ENCODE measurements at places on chromosomes 1 and 21.

DNA sequence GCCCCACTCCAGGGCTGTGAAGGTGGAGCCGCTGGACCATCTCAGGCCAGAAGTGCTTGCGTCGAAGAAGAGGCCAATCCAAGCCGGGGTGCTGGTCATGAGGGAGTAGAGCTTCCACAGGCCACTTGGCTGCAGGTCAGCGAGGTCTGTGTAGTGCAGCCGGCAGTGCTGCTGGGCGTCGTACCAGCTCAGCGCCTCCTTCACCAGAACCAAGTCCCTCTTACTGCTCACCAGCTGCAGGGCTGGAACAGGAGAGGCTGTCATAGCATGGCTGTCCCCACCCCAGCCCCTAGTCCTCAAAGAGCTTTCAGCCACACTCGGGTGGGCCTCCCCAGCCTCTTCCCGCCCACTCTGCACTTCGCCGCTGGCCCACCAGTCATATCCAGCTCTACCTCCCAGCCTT is 2.2 kb downstream of the CLEC20A start:
- DNase-seq = no peak

DNA sequence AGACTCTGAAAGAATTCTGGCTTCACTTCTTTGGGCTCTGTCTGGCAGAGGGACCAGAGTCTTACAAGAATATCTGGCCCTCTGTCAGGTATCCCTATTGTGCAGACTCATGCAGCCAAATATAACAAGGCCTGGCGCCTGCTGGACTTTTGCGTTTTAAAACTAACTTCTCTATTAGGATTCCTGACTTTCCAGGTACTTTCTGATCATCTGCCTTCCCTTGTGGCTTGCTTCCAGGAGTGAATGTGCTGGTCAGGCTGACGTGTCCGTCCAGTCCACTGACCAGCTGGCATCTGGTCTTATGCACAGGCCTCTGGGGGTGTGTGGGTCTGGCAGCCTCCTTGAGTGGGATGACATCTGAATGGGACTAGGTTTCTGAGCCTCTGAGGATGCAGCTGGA is 8.6 kb upstream of the RAB29 start:
- no peak for DNase-seq

DNA sequence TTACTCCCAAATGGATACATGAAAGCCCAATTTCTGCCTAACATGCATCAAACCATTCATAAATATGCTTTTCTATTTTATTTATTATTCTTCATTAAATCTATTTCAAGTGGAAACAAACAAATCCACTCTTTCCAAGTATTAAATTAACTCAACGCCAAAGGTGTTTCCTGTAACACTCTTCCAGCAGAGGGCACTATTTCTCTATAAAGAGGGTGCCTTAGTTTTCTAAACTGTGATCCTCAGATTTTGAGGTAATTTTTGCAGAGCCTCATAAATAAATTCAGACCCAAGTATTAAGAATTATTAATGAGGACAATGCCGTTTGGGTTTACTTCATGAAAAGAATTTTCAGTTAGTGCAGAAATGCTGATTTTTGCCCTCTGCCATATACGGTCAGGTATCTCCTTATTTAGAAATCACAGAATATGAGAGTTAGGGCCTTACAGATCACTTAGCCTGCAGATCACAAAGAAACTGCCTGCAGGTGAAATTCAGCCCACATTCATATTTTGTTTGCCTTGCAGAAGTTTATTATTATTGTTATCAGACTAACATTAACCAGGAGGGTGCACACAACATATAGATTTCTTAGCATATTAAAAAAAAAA is 40.1 kb upstream of the MYSM1 start:
- DNase-seq = peak; percentile 26

- DNase-seq = no peak
Measured at GRCh38 chr1:103469801-103470200, 55.7 kb upstream of the RNPC3 start.

- DNase-seq = no peak
Measured at GRCh38 chr1:209667708-209668107, 7.5 kb upstream of the G0S2 start.

DNA sequence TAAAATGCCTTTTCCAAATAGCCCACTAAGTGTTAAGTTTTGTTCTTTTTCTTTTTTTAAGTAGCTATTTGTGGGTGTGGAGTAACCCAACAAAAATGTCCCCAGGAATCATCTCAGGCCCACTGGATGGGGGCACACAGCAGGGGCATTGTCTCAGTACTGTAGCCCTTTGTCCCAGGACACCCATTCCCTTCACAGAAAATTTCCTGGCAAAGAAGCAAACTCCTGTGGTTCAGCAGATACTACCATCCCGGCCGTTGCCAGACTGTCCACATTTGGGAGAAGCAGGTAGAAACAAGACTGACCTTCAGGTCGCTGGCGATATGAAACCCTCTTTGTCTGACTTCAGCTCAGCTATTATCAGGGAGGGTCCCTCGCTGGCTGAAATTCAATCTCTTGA is 23.7 kb upstream of the SRRM1 start:
- DNase-seq = no peak
